ENCODE measurements at places on chromosomes 2 and 18.

GRCh38 chr2:5685225-5685624, 7.0 kb upstream of the SOX11 start:
- no peak for DNase-seq

DNA sequence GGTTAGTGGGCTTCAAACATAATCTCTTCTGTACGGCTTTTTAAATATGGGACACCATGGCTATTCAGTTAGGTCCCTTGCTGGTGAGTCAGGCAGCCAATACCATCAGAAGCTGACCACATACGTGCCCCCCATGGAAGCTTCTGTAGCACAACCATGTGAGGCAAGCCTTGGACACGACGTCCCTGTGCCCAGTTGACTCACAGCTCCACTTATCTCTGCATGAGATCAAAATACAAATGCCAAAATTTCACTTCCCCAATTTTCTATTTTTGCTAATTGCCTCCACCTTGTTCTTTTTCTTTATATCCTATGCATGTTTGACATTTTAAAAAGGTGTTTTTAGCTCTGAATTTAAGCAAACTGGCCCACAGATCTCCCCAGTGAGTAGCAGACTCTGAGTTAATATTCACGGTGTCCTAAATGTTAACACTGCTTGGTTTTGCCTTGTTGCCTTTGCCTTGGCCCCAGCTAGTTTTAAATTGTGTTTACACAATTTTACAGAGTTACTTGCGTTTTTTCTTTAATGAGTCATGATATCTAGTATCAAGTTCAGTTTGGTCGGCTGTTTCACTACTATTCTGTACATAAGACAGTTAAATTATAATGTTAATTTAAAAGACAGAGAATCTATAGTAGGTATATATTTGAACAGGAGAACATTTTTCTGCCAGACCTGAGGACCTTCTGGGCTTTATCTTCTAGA, 77.5 kb downstream of the CDCA7 start:
- DNase-seq = no peak

- DNase-seq = no peak
Observed at GRCh38 chr2:105080461-105080860, 42.6 kb downstream of the MRPS9 start.

DNA sequence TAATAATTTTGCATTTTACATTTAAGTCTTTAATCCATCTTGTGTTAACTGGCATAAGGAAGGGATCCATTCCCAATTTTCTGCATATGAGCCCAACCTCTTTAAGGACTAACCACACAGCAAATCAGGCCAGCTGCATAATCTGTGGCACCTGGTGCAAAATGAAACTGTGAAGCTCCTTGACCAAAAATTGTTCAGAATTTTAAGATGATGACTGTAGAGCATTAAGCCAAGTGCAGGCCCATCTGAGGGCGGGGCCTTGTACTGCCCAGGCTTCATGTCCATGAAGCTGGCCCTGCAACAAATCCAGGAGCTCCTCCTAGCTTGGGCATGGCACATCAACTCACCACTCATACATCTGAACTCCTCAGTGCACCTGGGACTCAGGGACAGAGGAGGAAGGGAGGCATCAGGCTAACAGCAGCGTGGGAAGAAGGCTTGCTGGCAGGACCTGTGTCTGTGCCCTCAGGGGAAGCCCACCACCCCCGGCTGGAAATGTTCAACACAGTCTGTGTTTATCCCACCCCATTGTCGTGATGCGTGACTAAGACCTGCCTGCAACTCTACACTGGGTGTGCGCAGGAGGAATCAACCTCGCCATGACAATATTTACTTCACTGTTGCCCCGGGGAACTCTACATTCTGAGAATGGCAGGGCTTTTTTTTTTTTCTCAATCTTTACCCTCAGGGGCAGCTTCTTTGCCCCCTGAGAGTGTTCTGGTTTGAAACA, 128.9 kb upstream of the SIX2 start:
- DNase-seq = no peak

- DNase-seq = no peak
Observed at GRCh38 chr2:188293601-188294351, 2.1 kb downstream of the GULP1 start.

DNA sequence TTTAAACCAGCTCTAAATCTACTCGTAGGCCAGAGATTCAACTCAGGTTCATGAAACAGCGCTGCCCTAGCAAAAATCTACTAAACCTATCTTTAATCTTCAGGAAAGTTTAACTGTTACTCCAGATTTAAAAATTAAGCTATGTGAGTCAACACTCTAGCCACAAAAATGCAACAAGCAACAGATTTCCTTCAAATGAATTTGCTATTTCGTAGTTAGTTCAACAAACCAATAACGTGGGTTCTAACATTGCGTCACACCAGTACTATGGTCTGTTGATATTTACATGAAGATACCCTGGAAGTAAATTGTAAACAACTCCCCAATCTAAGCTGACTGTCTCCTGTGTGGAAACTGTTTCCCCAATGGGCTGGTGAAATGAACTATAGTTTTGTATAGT, 71.2 kb downstream of the FIGN start:
- DNase-seq = no peak

DNA sequence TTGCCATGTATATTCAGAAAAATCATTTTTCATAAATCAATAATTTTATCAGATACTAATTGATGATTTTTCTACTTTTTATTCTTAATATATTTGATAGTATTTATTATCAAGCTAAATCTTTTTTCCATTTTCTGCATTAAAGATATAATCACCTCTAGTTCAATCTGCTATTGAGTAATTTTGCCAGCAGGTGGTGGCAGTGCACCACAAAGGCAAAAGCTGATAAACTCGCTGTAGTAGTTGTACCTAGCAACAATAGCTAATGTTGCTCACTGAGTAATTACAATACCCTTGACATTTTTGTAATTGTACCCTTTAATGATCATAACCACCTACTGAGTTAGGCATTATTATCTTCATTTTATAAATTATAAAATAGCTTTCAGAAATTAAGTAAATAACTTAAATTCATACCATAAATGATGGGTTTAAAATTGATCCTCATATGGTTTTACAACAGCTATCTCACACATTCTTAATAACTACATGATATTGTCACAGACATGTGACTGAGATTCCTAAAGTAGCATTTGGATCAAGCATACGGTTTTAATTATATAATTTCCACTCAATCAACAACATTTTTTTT, 52.0 kb upstream of the CALCRL start:
- DNase-seq = peak; percentile 56

DNA sequence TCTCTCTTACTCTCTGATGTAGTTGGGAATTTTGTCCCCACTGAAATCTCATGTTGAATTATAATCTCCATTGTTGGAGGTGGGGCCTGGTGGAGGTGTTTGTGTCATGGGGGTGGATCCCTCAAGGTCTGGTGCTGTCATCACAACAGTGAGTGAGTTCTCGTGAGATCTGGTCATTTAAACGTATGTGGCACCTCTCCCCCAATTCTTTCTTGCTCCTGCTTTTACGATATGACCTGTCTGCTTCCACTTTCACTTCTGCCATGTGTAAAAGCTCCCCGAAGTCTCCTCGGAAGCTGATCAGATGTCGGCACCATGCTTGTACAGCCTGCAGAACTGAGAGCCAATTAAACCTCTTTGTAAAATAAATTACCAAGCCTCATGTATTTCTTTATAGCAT, 337.8 kb upstream of the CDH2 start:
- no peak for DNase-seq

DNA sequence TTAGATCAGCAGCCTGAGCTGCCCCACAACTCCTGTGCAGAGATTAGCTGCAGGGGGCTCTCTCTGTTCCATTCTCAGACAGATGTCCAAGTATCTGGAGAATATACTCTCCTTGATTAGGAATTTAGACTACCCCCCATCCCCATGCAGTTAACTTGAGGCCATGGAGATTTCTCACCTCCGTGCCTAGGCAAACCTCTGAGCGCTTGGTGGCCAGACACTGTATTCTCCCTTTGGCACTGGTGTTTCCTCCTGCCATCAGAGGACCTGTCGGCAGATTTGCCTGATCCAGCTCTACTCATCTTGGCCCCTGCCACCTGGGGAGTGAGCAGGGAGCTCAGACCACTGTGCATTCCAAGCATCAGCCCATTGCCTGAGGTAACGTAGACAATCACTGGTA, 48.3 kb downstream of the ZNF804A start:
- no peak for DNase-seq

GRCh38 chr18:64037812-64038414, 68.0 kb downstream of the SERPINB8 start:
- DNase-seq = no peak

DNA sequence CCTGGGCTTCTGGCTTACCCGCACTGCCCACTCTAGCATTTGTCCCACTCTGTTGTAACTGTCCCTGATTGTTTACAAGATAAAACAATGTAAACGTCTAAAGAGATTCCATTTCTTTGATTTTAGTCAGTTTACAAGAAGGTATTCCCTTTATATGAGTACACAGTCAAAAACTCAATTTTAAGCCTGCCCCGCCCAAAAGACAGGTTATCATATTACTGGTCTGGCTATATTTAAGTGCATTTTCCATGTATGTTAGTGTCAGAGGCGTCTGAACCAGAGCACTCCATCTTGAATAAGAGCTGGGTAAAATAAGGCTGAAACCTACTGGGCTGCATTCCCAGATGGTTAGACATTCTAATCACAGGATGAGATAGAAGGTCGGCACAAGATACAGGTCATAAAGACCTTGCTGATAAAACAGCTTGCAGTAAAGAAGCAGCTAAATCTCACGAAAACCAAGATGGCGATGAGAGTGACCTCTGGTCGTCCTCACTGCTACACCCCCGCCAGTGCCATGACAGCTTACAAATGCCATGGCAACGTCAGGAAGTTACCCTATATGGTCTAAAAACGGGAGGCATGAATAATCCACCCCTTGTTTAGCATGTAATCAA, 15.0 kb downstream of the GPR45 start:
- DNase-seq = no peak

DNA sequence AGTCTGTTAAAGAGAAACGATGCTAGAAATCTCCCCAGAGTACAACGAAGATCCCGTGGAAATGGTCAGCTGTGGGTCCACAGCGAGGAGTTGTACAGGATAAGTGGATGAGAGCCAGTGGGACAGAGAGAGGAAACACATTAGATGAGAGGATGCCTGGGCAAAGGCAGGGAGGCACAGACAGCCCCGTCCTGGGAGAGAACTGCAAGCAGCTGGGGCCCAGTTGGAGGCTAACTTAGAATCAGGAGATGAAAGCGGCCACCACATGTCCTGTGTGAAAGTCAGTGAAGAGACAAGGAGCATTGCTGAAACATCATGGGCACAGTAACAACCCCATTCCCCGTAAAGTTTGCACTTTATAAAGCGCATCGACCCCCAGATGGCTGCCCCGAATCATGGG, 157.5 kb downstream of the RAPGEF4 start:
- DNase-seq = no peak

DNA sequence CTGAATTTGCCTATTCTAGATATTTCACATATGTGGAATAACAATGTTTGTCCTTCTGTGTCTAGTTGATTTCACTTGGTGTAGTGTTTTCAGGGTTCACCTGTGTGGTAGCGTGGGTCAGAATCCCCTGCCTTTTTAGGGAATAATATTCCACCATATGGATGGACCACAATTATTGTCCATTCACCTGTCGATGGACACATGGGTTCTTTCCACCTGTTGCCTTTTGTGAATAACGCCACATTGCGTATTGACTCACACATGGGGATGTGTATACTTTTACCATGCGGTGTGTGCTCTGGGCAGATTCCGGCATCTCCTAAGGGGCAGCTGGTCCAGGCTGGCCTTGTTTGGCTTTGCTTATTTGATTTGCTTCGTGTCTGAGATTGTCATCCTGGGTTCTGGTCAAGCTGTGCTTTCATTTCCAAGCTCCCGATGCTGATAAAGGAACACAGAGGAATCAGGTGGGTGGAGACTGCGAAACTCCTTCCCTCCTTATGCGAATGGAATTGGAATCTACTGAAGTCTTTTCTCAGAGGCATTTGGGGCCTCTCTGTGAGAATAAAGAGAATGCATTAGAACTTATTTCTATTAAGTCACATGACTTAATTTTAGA, 18.9 kb upstream of the ALLC start:
- DNase-seq = no peak

GRCh38 chr18:76486574-76486973, 8.5 kb downstream of the ZNF516 start:
- DNase-seq = no peak

DNA sequence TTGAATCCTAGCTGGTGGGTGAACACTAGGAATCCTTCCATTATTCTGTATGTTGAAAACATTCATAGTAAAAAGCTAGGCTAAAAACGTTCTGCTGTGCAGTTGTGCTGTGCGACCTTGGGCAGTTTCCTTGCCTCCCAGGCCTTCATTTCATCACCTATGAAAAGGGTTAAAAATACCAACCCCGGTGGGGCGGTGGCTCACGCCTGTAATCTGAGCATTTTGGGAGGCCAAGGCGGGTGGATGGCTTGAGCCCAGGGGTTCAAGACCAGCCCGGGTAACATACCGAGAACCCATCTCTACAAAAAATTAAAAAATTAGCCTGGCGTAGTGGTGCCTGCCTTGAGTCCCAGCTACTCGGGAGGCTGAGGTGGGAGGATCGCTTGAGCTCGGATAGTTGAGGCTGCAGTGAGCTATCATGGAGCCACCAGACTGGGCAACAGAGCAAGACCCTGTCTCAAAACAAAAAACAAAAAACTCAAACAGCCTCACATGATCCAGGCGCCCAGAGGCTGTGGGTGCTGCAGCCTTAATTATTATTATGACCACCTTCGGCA, 2.9 kb upstream of the RRM2 start:
- no peak for DNase-seq

DNA sequence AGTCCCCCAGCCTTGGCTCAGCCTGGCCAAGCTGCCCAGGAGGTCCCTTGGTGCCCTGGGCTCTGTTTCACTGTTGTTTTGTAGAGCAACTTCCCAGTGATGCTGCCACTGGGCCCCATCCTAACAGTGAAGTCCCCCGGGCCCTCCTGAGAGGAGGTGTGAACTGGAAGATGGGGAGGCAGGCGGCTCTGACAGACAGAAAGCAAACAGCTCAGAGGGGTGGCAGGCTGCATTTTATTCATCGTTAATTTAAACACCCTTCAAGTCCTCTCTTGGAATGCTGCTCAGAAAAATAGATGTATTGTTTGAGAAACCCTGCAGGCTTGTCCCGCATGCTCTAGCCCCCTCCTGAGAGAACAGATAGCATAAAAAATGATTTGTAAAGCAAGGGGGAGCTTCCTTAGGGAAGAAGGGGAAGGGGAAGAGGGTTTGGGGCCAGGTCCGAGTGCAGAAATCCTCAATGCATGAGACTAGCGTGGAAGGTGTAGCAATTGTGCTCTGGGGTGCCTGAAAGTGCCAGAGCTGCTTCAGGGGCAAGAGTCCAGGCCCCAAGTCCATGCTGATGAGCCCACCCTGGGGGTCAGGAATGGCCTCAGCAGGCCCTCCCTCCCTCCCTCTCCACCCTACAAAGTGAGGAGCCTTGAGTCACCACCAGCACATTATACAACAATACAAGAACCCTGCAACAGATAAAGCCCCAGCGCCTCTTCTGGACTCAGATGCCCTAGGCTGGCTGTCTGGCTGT, 113.6 kb downstream of the MSH2 start:
- DNase-seq = no peak
